ENCODE measurements at places on chromosomes 6 and 20.

DNA sequence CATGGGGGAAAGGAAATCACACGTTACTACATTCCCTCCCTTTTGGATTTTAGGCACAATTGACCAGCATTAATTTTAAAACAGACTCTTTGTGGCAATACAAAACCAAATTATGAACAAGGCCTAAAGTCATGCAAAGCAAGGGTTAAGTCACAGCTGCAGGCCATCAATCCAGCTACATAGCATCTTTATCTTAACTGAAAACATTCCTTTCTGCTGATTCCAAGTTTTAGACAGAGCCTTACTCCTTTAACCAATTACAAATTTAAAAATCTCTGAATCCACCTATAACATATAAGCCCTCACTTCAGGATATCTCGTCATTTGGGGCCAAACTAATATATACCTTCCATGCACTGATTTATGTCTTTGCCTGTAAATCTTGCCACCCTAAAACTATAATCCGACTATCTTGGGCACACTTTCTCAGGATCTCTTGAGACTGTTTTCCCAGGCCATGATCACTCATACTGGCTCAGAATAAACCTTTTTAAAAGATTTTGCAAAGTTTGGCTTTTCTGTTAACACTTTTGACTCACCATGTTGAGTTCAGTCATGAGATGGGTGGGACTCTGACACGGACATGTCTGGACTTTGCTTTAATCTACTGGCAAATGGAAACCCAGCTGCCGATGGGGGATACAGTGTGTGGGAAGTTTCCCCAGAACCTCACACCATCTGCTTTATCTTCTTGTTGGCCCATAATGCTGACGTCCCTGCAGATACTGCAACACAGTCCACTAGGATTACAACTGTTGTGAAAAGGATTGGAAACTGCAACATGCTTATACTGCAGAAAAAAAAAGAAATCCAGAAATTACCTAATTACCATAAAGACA is 757.0 kb downstream of the PTPRT start:
- no peak for DNase-seq

GRCh38 chr20:62761759-62762131 is 34.5 kb upstream of the MRGBP start:
- no peak for DNase-seq

GRCh38 chr20:10007747-10008146 is 27.0 kb upstream of the ANKEF1 start:
- DNase-seq, result no peak

DNA sequence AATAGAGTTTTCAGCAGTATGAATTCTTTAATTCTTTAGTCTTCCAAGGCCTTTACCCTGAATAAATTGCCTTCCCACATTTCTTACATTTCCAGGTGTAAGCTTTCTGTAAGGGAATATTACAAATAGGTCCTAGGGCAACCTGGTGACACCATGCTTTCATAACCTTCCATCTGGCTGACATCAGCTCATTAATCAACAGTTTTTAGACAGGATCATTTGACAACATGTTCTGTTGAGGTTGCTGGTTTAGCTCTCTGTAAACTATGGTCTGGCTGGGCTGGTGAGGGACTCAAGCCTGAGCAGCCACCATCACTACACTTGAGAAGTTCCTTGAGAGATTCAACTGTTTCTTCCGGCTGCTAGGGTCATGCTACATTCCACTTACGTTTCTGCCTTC is 19.2 kb downstream of the FAM229B start:
- DNase-seq, result no peak

GRCh38 chr6:129845696-129846095 is 15.4 kb downstream of the TMEM244 start:
- no peak for DNase-seq

DNA sequence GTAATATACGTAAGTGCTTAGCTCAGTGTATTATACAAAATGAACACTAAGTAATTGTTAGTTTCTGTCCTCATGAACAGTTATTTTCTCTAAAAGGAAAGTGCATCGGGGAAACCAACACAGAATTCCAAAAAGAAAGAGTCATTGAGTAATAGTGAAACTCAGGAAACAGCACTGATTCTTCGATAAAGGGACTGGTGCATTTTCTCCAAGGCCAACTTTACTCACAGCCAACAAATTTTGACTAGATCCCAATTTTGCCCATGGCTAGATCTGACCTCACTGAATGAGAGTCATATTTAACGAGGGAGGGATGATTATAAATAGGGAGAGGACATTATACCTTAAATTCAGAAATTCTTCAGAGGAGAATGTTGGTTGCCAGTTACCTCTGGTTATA is 390.9 kb upstream of the NRSN1 start:
- DNase-seq, result no peak

DNA sequence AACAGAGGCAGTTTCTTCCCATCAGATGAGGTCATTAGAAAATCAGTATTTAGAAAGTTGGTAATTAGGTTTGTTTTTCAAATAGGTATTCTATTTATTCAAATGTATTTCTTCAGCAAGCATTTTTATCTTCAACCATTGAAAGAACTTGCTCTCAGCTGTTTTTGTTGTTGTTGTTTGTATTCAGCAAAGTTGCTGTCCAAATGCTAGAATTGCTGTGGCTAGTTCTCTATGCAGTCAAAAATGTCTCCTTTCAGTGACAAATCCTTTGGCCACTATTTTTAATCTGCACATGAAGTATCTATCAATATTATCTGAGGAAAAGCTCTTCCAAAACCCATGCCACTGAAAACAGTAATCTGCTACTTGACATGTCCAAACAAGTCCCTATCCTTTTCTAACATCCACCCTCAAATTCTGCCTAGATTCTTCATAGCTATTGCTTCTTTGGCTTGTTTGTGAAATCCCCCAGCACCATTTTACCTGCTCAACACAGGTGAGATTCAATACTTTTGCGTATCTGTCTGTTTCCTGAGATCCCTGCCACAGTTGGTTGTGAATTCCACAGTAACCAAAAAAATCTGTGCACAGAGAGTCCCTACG is 1005.4 kb downstream of the GRIK2 start:
- DNase-seq, result no peak

GRCh38 chr20:13422637-13423036 is 201.6 kb downstream of the ISM1 start:
- DNase-seq, result no peak

DNA sequence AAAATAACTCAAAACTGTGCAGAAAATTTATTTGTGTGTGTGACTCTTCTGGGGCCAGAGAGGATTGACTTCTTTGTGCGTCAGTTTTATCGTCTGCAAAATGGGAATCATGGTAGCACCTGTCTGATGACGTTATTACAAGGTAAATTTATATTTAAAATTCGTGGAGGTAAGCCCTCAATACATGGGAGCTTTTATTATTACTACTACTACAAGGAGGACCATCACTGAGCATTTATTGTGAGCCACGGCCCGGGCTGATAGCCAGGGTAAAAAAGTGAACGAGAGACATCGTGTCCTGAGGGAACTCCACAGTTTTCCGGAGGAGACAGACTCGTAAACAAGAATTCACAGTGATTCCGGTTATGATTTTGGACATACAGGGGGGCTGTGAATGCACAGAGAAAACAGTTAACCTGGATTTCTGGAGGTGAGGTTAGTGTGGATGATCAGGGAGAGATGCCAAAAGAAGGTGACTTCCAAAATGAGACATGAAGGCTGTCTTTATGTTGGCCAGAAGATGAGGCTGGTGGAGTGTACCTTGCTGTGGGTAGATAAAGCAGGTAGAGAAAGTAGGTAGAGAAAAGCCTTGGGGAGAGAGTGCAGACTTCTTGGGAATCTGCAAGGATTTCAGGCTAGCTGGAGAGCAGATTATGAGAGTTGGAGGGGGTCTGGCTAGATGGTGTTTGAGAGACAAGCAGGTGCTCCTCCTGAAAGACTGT is 10.6 kb upstream of the SERINC3 start:
- DNase-seq, result no peak

DNA sequence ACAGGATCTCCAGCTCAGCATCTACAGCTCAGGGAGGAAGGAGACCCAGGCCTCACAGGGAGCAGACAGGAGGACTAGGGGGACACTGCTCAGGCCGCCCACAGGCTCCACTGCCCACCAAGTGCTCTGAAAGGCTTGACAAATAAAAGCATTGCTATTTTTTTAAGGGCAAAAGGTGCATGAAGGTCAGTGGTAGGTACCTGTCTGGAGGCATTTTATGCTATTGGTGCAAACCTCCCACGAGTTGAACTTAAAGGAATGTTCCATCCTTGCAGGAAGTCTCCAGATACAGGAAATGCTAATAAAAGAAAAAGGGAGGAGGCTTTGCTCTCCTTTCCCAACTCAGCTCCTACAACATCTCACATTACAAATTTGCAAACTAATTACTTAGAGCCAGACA is 228.1 kb downstream of the FOXC1 start:
- no peak for DNase-seq

- DNase-seq, result no peak
Measured at GRCh38 chr6:44485601-44486401, 98.3 kb downstream of the CDC5L start.

DNA sequence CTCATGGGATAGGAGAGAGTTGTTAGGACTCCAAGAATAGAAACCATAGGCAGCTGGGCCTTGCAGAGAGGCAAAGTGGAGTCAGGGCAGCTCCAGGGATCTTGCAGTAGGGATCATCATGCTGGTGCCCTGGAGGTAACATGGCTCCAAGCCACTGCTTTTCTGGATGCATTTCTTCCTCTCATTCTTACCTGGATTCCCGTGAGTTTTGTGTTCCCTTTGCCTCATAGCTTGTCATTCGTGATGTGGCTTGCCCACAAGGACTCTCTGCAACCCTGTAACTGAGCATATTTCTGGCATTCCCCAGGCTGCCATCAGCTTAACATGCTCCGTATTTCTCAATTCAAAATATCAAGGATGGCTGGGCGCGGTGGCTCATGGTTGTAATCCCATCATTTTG is 5.3 kb downstream of the NHLRC1 start:
- no peak for DNase-seq

DNA sequence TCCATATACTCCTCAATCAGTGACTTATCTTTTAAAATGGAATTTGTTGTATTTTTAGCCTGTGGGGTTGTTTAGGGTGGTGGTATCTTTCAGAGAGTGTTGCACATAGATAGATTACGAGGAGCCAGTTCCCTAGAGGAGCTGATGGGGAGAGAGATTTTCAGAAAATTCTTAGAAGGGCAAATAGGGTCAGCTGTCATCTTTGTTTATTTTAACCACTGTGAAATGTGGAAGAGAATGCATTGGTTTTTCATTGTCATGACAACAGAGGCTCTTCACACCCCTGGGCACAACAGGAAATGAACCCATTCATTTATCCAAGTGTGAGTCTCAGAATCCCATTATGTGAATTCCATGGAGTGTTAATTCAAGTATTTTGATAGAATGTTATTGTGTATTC is 188.4 kb downstream of the JARID2 start:
- DNase-seq, result no peak

DNA sequence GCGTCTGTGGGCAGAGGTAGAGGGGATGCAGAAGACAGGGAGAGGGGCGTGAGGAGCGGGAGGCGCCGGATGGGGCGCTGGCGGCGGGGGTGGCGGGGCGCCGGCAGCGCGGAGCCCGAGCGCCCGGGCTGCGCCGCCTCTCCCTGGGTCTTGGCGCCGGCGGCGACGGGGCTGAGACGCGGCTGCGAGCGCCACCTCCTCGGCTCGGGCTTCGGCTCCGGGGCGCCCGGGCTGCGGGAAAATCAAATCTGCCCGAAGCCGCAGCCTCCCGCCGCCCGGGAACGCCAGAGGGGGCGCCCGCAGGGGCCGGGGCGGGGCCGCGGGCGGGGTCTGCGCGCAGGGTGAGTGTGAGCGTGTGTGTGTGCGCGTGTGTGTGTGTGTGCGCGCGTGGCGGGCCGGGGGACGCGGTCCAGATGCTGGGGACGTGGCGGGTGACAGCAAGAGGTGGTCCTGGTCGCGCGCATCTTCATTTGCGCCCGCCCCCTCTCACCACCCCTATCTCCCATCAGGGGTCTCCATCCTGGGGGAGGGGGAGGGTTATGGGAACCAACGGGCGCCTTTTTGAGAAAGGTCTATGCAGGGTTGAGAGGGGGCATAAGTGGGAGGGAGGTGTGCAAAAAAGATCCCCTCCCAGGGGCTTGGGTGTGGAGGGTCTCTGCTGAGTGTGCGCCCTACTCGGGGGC is 646 bp upstream of the CPNE5 start:
- DNase-seq, result no peak
